ENCODE measurements at places on chromosomes 12 and 14.

GRCh38 chr12:79988368-79988767, 53.5 kb upstream of the PPP1R12A start:
- no peak for DNase-seq

DNA sequence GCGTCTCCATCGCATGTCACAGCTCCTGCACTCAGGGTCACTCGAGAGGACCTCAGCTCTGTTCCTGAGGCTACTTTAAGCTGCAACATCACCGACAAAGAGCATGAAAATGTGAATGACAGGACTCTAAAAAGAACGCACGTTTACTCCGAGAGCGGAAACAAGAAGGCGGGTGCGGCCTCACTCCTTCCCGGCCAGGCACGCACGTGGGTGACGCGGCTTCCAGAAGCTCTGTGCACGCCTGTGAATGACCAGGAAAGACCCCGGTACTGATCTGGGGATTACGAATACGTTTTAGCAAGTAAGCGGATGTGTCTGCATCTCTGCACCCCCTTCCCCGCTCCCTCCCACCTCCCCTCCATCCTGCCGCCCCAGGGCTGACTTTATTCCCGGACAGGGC, 15.2 kb upstream of the GALNT9 start:
- DNase-seq = no peak

GRCh38 chr12:119994892-119995658, 6.0 kb downstream of the BICDL1 start:
- peak; percentile 51 for DNase-seq

DNA sequence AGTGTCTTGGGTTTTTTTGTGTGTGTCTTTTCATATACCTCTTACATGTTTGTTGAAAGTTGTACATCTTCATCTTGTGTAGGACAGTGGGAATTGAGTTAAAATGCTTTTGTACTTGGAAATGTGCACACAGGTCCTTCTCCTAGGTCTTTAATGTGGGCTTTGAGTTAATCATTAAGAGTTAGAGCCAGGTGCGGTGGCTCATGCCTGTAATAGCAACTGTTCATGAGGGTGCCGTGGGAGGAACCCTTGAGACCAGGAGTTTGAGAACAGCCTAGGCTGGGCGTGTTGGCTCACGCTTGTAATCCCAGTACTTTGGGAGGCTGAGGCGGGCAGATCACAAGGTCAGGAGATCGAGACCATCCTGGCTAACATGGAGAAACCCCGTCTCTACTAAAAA, 13.9 kb downstream of the CLECL1 start:
- no peak for DNase-seq

Measured in Karpas-422 (cell line).